ENCODE measurements at places on chromosomes 6 and 20.

- DNase-seq, result peak; percentile 59
Measured at GRCh38 chr6:90080876-90081481, 186.7 kb downstream of the GJA10 start.

DNA sequence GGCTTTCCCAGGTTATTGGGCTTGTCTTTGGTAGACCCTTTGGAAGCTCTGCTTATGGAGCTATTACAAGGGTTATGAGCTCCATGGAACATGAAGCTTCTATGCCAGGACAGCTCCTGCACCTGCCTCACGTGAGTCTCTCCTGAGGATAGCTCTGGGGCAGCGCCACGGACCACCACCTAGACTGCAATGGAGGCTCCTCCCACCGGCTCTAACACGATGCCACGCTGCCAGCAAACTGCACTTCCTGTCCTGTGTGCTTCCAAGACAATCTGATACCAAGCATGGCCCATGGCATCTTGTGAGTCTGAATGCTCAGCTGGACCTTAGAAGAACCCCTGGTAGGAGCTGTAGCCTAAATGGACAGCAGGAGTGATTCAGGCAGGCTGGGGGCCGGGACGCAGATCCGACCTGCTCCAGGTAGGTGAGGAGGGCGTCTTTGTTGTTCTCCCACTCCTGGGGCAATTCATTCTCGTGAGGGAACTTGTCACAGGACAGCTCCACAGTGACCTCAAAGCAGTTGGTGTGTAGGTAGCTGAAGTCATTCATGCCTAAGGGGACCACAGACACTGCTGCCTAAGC lies 5.5 kb downstream of the CPXM1 start:
- no peak for DNase-seq

DNA sequence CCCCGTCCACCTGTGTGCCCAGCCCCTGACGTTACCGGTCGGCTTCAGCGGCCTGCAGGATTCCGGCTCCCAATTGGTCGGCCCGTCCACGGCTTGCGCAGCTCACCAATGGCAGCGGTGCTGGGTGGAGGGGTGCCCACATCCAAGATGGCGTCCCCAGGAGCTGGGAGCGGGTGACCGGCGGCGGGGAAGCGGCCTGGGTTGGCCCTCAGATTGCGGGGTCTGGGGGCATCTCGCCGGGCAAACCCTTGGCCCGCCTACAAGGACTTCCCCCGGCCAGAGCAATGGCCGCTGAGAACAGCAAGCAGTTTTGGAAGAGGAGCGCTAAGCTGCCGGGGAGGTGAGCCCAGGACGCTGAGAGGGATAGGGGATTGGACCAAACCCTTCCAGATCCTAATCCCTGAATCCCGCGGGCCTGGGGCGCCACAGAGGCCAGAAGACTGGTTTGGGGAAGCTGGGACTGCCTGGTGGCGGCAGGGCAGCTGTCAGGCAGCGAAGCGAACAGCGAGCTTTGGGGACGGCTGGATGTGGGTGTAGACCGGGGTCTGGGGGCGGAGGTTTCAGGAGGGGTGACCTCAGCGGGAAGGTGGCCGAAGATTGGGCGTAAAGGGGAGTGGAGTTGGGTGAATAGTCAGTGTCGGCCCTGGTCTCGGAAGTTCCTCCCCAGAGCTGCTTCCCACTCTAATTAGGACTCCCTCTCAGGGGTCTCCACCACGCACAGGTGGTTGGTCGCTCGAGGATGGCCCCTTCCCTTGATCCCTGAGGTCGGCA lies at the start of the genes TBC1D22B and TMEM217:
TBC1D22B (plus strand) TSS at position 139 of the 771 bp plus-strand sequence; CDS start at position 285, 146 bp downstream.
TMEM217 (minus strand) TSS at position 511 of the 771 bp plus-strand sequence. CDS start 39,114 bp downstream, outside the sequence.
- DNase-seq, result peak; percentile 95

GRCh38 chr6:14747881-14748520 lies 497.9 kb upstream of the JARID2 start:
- DNase-seq, result no peak

DNA sequence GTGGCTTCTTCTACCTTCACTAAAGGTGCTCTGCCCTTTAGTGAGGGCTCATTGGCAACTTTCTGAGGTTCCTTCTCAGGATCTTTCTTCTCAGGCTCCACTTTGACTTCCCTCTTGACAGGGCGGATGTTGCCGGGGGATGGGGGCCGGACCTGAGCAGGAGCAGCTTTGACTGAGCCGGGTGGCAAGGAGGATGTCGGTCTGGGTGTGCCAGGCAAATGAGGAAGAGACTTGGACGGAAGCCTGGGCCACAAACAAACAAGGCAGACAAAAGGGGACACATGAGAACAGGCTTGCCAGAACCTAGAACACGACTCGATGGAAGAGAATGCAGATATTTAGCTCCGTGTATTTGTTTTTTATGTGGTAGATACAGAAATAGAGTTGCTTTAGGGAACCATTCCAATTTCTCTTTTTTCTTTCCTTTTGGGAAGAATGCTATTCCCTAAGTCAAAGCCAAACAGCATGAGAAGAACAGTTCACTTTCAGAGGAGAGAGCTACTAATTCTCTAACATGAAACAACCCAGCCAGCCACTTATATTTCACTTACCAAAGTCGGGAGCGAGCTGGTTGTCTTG lies 76.2 kb upstream of the BCLAF1 start:
- DNase-seq, result peak; percentile 1

DNA sequence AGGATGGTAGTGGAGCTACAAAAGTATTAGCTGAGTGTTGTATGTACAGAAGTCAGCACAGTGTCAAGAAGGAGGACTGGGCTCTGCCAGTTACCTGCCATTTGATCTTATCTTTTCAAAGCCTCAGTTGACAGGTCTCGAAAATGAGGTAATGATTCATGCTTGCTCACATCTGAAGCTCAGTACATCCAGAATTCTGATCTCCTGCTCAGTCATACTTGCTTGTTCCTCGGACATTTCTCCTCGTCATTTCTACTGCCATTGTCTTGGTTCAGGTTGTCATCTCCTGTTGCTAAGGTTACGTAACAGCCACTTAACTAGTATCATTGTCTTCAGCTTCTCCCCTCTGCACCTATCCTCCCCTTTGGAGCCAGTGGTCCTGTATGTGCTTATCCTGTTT lies 89.5 kb downstream of the SLX4IP start:
- no peak for DNase-seq

- no peak for DNase-seq
Measured at GRCh38 chr6:41528409-41528963, 17.7 kb upstream of the FOXP4 start.

- DNase-seq, result no peak
Measured at GRCh38 chr20:63071541-63072181, 64.9 kb upstream of the BHLHE23 start.

DNA sequence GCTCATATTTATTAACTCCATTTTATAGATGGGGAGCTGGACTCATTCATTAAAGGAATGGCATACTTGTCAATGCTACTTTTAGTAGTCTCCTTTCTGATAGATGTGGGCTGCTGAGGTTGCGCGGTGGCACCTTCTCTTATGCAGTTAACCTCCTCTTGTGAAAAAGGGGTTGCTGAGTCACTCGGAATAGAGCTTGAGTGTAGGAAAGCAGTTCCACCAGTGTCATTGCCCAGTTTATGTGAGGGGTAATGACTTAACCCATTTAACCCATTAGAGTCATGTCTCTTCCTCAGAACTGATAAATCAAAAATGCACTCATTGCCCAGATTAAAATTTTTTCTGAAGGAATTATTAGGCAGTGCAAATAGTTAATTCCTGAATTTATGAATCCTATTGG lies 6.3 kb downstream of the MAPK14 start:
- DNase-seq, result peak; percentile 35

GRCh38 chr6:161100072-161100471 lies 108.5 kb downstream of the MAP3K4 start:
- DNase-seq, result no peak

- DNase-seq, result no peak
Measured at GRCh38 chr6:100891079-100891478, 9.9 kb upstream of the ASCC3 start.

DNA sequence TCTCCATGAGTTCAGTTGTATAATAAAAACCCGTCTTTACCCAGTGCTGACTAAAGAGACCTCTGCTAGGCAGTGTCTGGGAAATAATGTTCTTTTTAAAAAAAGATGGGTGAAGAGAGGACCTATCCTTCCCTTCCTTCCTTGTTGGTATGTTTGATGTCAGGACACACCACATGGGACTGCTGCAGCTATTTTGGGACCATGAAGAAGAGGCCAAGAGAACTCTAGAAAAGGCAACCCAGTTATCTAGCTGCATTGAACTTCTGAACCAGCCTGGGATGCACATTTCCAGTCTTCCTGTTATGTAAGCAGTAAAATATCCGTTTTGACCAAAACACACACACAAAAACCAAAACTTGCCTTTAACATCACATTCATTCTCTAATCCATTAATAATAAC lies 77.3 kb downstream of the RFX6 start:
- no peak for DNase-seq

GRCh38 chr20:11137688-11138087 lies 463.9 kb upstream of the JAG1 start:
- DNase-seq, result no peak

Measured in stimulated activated CD4-positive, alpha-beta T cell treated with anti-CD3 and anti-CD28 coated beads, TNF-alpha, amount 100 ng/mL, for 48 hours (primary cell).